Memory B cell (primary cell): ENCODE measurements at places on chromosomes 11 and 22.

GRCh38 chr11:61107888-61108287 lies 5.6 kb downstream of the CD5 start:
- peaks cover 11% of the 10 kb centered on the region for H3K4me1 ChIP-seq
- no peak overlapping the region for H3K4me3 ChIP-seq
- no peak overlapping the region for H3K27ac ChIP-seq

DNA sequence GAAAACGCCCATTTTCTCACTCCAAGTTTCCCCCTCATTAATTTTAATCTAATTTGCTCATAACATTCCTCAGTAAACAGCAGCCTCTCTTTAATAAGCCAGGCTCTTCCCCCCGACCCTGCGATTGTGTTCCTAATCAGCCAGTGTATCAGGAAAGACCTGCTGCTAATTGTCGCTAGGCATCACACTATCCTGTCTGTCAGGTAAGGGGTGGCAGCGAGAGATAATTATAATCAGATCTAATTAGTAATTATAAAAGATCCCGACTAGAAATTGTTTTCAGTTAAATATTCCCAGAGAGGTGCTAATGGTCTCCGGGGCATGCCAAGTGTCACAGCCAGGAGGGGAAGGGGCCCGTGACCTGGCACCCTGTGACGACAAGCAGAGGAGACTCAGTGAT lies 142.8 kb downstream of the ST3GAL4 start:
- peaks cover 6% of the 10 kb centered on the region for H3K27me3 ChIP-seq
- DNase-seq = no peak
- no peak overlapping the region for H3K27ac ChIP-seq
- no peak overlapping the region for H3K4me3 ChIP-seq
- H3K36me3 ChIP-seq = no peaks in the 10 kb centered on the region

GRCh38 chr22:27122574-27122973 lies 465.2 kb downstream of the MIAT start:
- H3K4me3 ChIP-seq = no peak overlapping the region
- DNase-seq = no peak
- H3K27ac ChIP-seq = no peak overlapping the region
- H3K4me1 ChIP-seq = no peaks in the 10 kb centered on the region
- peaks cover 6% of the 10 kb centered on the region for H3K27me3 ChIP-seq
- H3K36me3 ChIP-seq = peaks cover 1% of the 10 kb centered on the region

DNA sequence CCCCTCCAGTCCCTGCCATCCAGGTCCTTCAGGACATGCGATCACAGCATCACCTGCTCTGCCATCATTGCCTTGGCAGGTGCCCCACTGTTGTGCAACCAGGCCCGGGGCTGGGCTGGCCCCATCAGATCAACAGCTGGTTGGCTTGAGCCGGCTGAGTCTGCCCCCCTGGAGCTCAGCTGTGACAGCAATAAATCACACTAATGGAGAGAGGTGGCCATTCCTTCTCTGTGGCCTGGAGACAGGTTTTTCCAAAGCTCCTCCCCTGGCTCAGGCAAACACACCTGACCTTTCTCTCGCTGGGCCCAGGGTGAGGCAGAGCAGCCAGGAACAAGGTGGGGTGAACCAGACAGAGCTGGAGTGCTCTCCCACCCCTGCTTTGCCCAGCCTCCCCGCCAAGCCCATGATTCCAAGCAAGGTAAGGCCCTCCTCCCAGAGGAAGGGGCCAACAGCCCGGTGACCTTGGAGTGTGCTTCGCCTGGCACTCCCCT lies 8.9 kb upstream of the FXYD2 start:
- no peak overlapping the region for H3K4me3 ChIP-seq
- DNase-seq = no peak
- no peak overlapping the region for H3K27ac ChIP-seq
- no peaks in the 10 kb centered on the region for H3K36me3 ChIP-seq
- H3K27me3 ChIP-seq = peaks cover 26% of the 10 kb centered on the region

DNA sequence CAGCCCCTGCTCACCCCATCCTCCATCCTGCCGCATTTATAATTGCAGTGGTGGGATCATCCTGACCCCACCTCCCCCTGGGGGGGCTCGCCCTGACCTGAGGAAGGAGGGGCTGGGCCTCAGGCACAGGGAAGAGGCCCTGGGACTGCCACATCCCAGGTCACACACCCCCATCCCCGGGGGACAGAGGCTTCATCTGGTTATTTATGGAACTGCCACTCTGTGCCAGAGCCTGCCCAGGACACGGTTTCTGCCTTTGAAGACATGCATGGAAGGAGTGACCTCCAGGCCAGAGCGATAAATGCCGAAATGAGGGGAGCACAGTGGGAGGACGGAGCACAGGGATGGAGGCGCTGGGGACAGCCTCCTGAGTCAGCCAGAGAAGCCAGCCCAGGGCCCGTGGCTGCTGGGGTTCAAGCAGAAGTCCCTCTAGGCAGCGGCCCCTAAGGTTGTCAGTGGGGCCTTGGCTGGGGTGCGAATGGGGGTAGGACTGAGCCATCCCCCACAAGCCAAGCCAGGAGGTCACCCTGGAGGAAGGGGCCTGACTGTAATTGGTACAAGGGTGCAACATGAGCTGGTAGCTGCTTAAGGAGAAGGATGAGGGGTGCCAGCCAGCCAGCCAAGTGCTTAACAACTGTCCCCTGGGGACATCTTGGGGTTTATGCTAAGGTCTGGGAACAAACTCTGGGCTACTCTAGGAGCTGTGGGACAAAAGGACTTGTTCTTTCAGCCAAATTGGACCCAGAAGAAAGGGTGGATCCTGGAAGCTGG lies 51.4 kb upstream of the SHISAL1 start:
- no peak for DNase-seq
- H3K27ac ChIP-seq = no peak overlapping the region
- no peaks in the 10 kb centered on the region for H3K4me1 ChIP-seq
- no peaks in the 10 kb centered on the region for H3K36me3 ChIP-seq
- peaks cover 10% of the 10 kb centered on the region for H3K27me3 ChIP-seq
- no peak overlapping the region for H3K4me3 ChIP-seq

- H3K4me3 ChIP-seq = no peak overlapping the region
- H3K4me1 ChIP-seq = peaks cover 5% of the 10 kb centered on the region
- no peak overlapping the region for H3K27ac ChIP-seq
- no peak for DNase-seq
- H3K27me3 ChIP-seq = peaks cover 1% of the 10 kb centered on the region
Measured at GRCh38 chr11:8227156-8228152, 36.2 kb downstream of the LMO1 start.

- DNase-seq = no peak
- no peaks in the 10 kb centered on the region for H3K36me3 ChIP-seq
- H3K4me3 ChIP-seq = no peak overlapping the region
- no peak overlapping the region for H3K27ac ChIP-seq
- H3K27me3 ChIP-seq = peaks cover 16% of the 10 kb centered on the region
Measured at GRCh38 chr11:32331098-32331497, 104.2 kb downstream of the WT1 start.

DNA sequence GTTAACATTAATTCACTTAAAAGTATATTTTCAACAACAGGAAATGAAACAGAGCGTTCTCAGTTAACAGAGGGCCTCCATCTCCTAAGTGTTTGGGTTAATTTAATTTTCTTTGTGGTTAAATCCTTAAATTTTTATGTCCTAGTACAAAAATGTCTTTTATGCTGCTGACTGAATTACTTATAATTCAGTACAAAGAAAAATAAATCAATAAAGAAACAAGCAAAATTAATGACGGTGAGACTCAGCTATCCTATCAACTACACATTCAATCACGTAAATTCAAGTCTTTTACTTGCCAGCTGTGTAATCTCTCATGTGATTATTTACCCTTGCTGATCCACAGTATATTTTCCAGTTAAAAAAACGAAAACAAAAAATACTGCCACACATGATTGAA lies 81.4 kb downstream of the BBOX1 start:
- no peak overlapping the region for H3K4me3 ChIP-seq
- H3K27ac ChIP-seq = no peak overlapping the region
- H3K27me3 ChIP-seq = peaks cover 2% of the 10 kb centered on the region
- DNase-seq = no peak

DNA sequence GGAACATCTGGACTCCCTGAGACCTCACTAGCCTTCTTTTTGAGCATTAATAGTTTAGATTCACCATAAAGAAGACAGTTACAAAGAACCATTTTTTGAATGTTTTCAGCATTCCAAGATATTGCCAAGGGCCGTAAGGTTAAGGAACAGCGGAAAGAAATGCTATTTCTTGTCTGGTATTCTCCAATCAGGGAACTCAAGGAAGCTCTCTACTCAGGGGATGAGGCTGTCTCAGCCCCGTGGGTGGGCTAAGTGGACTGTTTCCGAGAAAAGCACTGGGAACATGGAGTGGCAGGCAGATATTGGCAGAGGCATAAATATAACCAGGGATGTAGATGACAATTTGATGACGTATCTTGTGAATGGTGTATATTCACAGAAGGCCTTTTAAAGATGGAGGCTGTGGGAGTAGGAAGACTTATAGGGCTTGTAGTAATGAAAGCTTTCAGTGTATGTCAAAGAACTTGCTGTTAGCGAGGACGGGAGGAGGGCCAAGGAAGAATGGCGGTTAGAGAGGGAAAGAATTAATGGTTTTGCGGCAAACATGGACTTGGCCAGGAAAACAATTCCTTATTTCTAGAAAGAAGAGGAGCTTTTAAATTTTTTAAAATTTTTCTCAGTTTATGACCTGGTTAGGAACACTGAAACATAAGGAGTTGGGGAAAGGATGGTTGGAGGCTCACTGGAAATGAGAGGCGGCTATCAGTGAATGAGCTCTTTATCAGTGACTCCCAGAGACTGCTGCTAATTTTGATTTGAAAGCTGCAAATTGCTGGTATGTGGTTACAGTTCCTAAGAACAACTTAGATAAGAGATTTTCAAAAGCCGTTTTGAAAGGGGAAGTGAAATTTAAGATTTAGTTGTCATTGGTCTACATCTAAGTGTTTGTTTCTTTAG lies 64.6 kb downstream of the ST3GAL4 start:
- H3K27me3 ChIP-seq = peaks cover 3% of the 10 kb centered on the region
- peaks cover 17% of the 10 kb centered on the region for H3K4me1 ChIP-seq
- H3K36me3 ChIP-seq = no peaks in the 10 kb centered on the region
- peak overlapping the region; percentile 41 for H3K27ac ChIP-seq
- H3K4me3 ChIP-seq = peak overlapping the region; percentile 21
- DNase-seq = no peak

DNA sequence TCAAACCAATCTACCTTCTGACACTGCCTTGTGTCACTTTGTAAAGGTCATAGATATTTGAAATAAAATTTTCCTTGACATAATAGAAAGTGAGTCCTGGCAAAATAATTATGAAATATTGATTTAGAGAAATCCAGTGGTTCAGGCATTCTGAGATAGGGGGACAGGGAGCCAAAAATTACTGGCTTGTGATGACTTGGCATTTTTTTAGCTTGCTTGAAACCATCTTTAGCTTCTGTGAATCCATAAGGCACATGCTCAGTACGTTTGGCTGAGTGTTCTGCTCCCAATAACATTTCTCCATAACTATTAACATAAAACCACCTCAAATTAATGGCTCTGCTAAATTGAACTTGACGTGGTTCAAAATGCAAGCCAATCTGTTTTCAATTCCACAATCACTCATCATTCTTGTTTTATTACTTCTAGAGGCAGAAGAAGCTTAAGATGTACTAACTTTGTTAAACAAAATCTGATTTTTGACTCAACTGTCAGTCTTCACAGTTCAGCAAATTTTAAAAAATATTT lies 209.0 kb downstream of the LRRC4C start:
- DNase-seq = no peak
- H3K4me1 ChIP-seq = no peaks in the 10 kb centered on the region
- no peaks in the 10 kb centered on the region for H3K27me3 ChIP-seq
- no peak overlapping the region for H3K27ac ChIP-seq

DNA sequence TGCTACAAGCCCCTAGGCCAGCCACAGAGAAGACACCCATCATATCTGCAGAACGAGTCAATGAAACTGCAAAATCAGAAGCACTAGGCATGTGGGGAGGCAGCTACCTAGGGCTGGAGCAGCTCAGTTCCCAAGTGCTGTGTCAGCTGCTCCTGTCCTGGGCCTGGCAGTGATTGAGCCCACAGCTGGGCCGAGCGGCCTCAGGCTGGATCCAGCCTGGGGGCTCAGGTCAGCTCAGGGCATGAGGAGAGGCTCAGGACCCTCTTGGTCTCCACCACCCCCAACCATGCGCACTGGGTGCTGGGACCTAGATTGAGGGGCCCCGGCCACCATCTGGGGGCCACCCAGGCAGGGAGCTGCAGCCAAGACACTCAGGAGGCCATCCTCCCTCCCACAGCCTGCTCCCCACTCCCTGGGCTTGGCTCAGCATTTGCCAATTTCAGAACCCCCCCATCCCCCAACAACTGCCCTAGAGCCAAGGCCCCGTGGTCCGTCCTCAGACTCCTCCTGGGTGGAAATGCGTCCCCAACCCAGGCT lies 2.4 kb upstream of the TNNT3 start:
- no peak overlapping the region for H3K27ac ChIP-seq
- H3K36me3 ChIP-seq = no peaks in the 10 kb centered on the region
- peaks cover 23% of the 10 kb centered on the region for H3K4me1 ChIP-seq

DNA sequence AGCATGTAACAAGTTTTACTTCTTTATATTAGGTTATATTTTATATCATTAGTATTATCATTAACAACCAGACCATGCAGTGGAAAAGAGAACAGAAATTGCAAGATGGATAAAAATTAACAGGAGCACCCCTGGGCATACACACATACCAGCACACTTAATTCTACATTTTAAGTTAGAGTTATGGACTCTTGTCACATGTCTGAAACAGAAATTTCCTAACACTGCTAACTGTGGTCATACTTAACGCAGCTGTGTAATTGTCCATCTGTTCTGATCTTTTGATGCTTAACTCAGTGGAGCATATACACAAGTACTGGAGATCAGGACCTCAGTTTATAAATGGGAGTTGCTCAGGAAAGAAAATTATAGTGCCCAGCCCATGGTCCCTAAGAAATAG lies 358 bp downstream of the OR52H1 start:
- no peak overlapping the region for H3K4me3 ChIP-seq
- DNase-seq = no peak
- no peaks in the 10 kb centered on the region for H3K4me1 ChIP-seq
- H3K27ac ChIP-seq = no peak overlapping the region

GRCh38 chr11:83816572-83817187 lies 530.5 kb upstream of the CCDC90B start:
- peaks cover 4% of the 10 kb centered on the region for H3K27me3 ChIP-seq
- H3K4me3 ChIP-seq = no peak overlapping the region
- H3K27ac ChIP-seq = no peak overlapping the region
- no peaks in the 10 kb centered on the region for H3K36me3 ChIP-seq

DNA sequence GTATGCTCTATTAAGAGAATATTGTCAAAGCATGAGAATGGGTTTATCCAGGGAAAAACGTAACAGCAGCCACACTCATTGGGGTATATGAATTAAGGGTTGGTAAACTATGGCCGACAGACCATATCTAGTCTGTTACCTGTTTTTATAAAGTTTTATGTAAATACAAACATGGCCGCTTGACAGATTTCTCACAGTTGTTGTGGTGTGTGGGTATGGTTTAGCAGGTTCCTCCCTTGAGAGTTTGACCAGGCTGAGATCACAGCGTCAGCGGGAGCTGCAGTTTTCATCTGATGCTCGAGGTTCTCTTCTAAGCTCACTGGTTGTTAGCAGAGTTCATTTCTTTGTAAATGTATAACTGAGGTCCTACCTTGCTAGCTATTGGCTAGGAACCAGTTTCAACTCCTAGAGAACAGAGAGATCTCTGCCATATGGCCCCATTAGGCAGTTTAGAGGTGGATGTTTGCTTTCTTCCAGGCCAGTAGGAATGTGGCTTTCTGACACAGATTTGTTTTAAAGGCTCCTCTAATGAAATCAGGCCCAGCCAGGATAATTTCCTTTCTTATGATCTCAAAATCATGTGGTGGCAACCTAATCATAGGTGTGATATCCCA lies 45.5 kb upstream of the GRIK4 start:
- H3K4me3 ChIP-seq = no peak overlapping the region
- no peak overlapping the region for H3K27ac ChIP-seq
- no peaks in the 10 kb centered on the region for H3K4me1 ChIP-seq
- H3K36me3 ChIP-seq = peaks cover 31% of the 10 kb centered on the region
- DNase-seq = no peak
- no peaks in the 10 kb centered on the region for H3K27me3 ChIP-seq
